ENCODE measurements at places on chromosomes 11 and 22.
A peak's percentile ranks its signal among the peaks of the same experiment; 100 is the strongest.

- no peak for DNase-seq
Measured at GRCh38 chr11:125263268-125263790, 98.8 kb downstream of the PKNOX2 start.

DNA sequence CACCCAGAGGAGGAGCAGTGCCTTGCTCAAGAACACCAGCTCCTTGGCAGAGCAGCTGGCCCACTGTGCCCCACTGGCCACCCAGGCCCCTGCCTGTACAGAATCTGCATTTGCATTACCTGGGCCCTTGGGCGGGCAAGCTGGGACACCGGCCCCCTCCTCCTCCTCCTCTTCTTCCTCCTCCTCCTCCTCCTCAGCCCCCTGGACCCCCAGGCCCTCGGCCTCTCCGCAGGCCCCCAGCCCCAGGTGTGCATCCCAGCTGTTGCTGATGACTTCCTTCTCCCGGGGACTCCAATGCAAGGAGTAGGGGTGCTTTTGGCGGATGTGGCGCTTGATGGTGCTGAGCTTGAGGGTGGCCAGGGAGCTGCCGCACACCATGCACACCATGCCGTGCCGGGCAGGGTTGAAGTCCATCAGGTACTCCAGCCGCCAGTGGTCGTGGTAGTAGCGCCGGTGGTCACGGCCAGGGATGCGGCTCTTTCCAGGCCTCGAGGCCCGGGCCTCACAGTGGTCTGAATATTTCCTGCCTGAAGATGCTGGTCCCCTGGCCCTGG is 2.8 kb downstream of the ZFTA start:
- no peak for DNase-seq

DNA sequence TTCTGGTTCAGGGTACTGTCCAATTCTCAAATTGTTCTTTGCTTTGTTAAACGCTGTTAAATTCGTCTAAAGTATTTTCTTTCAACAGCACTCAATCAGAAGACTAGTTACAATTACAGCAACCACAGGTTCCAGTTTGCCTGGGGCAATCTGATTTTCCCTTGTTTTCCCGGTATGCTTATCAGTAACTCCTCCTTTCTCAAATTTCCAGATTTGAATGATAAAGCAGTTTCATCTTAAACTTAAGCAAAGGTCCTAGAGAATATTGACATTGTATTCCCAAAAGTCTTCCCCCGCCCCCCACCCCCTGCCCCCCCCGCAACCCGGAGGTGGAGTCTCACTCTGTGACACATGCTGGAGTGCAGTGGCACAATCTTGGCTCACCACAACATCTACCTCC is 10.5 kb upstream of the USP28 start:
- no peak for DNase-seq

GRCh38 chr11:128941110-128941509 is 1.6 kb downstream of the TP53AIP1 start:
- no peak for DNase-seq

DNA sequence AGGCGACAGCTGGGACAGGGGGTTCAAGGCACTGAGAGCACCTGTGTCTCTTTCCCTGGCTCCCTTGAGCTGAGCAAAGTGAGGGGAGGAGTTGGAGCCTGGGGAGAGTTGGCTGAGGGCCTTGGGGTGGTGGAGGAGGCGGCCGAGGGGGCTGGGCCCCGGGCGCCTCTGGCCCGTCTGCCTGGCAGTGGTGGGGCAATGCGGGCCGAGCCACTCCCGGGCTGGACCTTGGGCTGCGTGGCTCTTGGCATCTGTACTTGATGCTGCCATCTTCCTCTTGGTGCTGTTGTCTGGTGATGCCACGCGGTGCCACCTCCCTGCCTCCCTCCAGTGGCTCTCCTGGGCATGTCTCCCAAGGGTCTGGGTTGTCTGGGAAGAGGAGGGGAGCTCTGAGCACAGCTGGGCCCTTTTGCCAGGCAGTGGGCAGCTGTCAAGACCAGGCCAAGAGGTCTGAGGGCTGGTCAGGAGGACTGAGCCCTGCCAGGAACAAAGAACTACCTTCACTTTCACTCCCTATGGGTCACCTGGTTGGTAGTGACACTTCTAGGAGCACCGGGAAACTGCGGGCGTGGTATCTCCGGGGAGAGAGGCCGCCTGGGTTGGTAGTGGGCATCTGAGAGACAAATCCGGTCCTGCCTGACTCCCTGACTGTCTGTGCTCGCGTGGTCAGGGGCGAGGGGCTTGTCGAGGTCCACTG is 1.3 kb downstream of the GRIK4 start:
- DNase-seq = no peak

DNA sequence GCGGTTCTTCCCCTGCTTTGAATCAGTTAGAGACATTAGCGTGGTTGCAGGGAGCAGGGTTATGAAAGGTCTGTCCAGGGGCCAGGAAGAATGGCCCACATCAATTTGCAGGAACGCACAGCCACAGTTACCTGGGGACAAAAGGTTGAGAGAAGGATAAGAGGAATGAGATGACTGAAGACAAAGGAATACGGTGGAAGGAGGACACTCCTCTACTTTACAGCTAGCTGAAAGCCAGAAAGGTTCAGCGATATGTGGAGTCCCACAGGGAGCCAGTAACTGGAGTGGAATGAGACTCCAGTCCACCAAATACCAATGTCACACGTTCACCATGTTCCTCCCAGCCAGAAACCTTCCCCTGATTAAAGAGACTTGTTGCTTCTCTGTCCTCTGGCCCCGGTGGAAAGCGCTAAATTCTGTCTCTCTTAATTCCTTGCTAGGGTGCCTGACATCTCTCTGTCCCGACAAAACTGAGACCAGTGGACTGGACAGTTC is 10.7 kb downstream of the XNDC1N start:
- DNase-seq = no peak

DNA sequence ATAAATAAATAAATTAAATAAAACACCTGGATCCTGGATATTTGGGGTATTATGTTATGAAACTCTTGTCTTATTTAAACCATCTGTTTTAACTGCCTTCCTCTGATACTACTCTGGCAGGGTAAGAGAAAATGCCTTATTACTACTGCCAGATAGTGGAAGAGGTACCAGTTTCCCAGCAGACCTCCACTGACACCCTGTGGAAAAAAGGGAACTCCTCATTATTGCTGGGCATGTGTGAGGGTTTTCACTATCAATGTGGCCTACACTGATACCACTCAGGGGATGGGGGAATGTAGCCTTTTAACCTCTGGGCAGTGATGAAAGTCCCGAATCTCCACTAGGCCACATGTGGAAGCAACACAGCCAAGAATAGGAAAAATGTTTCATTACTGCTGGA is 121.0 kb downstream of the LUZP2 start:
- no peak for DNase-seq

DNA sequence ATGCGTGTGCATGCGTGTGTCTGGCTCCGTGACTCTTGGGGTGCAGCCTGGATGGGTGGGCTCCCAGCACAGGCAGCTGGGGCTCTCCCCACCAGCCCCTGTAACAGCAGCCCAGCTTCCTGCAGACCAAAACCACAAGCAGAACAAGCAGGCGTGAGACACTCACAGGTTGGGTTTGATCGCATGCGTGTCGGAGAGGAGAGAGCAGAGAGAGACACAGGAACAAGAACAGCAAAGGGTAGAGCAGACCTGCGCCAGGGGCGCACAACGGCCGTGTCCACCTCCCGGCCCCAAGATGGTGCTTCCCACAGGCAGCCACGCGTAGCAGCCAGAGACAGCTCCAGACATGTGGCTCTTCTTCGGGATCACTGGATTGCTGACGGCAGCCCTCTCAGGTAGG is at the start of gene CD6:
TSS of gene CD6 (plus strand) at position 161 of the 400 bp plus-strand sequence. CDS start at position 347, 186 bp downstream.
- DNase-seq = peak; percentile 64

- no peak for DNase-seq
Measured at GRCh38 chr11:36008584-36008983, 64.7 kb downstream of the LDLRAD3 start.

- no peak for DNase-seq
Measured at GRCh38 chr11:68150037-68150436, 28.8 kb upstream of the CHKA start.

DNA sequence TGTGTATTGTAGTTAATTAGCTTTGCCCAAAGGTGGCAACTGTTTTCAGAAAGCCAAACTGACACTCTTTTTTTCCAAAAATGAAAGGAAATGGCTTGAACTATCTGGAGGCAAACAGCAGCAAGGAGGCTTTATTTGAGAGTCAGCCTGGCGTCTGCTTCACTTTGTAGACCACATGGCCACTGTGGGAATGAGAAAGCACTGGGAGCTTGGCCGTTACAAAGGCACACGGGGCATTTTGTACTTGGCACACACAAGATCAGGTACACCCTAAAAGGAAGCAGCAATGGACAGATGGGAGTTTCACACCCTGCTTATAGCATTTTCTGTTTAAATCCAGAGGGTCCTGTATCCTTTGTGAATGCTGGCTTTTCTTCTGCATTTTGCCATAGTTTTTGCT is 126.3 kb downstream of the MPPED2 start:
- no peak for DNase-seq

- DNase-seq = no peak
Measured at GRCh38 chr22:39530692-39531331, 1.7 kb downstream of the RPS19BP1 start.

- DNase-seq = no peak
Measured at GRCh38 chr11:66268952-66269905, 790 bp downstream of the RAB1B start.

- no peak for DNase-seq
Measured at GRCh38 chr11:77778549-77778948, 42.0 kb downstream of the RSF1 start.

DNA sequence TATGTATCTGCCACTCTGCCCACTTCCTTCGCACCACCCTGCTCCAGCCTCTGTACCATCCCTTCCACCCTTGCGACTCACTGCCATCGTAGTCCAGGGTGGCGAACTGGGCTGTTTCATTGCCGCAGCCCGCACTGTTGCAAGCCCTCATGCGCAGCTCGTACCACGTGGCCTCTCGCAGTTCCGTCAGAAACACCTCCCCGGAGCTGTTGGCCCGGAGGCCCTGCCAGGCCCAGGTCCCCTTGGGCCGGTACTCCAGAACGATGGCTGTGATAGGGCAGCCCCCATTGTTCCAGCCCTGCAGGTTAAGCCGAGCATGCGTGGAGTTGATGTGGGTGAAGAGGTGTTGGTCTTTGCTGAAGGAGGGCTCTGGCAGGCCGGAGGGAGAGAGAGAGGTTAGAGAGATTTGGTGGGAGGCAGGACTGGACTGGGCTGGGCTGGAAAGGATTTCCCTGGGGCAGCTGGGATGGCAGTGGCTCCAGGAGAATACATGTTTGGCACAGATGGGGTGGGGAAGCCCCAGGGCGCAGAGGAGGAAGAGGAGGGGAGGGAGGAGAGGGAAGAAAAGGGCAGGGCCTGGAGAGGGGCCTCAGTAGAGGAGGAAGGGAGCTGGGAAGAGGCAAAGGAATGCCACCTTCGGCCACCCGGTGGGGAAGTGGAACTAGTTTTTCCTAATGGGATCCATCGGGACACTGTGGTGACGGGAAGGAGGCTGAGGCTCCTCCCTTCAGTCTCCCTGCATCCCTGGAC is 109.6 kb downstream of the CEP164 start:
- DNase-seq = no peak

DNA sequence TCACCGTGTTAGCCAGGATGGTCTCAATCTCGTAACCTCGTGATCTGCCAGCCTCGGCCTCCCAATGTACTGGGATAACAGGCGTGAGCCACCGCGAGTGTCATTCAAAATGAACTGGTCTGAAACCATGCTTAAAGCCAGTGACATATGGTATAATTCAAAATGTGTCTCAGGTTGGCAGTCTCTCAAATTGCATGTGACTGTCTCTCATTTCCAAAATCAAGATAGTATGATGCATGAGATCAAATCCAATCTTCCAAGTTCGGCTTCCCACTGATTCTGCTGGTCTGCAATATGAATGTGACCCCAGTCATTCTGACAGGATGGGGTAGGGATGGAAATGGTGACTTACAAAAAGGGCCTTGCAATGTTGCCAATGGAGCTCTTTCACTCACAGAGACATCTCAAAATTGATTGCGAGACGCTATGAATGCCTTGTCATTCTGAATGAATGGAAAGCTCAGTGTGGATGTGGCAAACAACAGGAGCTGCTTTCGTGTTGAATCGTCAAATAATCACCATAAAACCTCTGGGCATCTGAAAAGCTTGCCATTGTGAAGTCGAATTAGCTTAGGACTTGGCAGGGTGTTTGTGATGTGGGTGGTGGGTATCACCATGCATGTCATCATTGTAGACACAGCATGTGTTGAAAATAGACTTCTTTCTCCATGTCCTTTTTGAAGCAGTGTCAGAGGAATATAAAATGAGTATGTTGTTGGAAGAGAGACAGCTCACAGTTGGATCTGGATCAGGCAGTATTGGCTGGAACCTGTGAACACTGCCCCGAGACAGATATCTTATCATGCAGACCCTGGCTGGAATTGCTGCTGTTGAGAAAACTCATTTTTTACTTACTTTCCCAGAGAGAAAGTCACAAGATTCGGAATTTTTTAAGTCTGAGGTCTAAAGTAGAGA is 12.2 kb downstream of the SLN start:
- no peak for DNase-seq

DNA sequence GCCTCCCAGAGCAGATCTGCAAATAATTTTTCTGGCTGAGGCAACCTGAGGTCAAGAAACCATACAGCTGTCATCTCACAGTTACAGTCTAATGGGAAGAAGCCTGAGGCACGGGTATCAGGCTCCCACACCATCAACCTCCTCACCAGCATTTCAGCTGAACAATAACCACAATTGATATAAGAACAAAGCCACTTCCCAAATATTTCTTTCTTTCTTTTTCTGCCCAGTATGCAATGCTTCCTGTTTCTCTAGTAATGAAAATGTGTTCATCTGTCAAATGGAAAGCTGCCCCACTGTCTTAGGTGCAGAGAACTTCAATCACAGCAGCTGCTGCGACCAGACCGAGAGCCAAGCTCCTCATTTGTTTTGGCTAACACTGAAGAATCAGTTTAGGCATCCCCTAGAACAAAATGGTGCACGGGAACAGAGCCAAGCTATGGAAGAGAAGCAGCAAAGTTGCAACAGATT is 108.4 kb downstream of the BLID start:
- no peak for DNase-seq

GRCh38 chr11:74072721-74073120 is 63.8 kb upstream of the UCP3 start:
- DNase-seq = no peak

- no peak for DNase-seq
Measured at GRCh38 chr11:67698247-67698646, 23.8 kb upstream of the ALDH3B2 start.

- no peak for DNase-seq
Measured at GRCh38 chr22:46511151-46512038, 26.0 kb downstream of the CELSR1 start.

DNA sequence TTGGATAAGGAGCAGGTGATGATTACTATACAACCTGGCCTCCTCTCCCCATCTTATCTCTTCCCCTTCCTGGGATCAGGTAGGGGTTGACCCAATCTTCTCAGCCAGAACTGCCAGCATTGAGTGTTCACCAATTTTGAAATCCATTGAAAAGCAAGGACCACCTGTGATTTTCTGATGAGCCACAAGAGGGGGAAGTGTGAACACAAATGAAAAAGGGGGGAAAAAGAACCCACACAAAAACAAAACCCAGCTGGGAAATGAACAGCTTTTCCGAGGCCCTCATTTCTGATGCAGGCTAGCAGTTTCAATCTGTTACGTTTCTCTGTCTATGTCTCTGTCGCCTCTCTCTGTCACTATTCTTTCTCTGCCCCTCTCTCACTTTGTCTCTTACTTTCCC is 161.9 kb downstream of the INSC start:
- no peak for DNase-seq

GRCh38 chr22:34281738-34282137 is 361.5 kb upstream of the LARGE1 start:
- no peak for DNase-seq

Measured in effector CD4-positive, alpha-beta T cell (primary cell).